ENCODE measurements at places on chromosomes 16 and 17.

GRCh38 chr17:2455956-2456355 is 55.1 kb upstream of the MNT start:
- DNase-seq, result no peak

- no peak for DNase-seq
Observed at GRCh38 chr16:67796099-67796718, 10.2 kb downstream of the RANBP10 start.

GRCh38 chr16:52227851-52228250 is 319.1 kb downstream of the TOX3 start:
- DNase-seq, result no peak

DNA sequence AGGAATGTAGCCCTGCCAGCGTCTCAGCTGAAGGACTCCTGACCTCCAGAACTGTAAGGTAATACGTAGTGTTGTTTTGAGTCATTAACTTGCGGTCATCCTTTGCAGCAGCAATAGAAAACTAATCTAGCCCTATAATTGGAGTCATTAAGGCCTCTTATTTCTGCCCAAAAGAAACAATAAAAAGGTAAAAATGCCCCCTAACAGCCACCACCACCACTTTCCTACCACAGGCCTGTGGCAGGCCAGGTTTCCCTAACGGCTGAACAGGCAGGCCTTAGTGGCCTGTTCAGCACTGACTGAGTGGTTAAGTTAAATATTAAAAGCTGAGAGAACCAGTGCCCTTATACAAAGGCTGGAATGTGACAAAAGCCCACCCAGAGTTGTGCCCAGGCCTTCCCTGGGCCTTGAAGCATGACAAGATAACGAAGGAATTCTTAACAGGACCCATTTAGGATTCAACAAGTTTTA is 286.5 kb upstream of the ERCC4 start:
- DNase-seq, result no peak

DNA sequence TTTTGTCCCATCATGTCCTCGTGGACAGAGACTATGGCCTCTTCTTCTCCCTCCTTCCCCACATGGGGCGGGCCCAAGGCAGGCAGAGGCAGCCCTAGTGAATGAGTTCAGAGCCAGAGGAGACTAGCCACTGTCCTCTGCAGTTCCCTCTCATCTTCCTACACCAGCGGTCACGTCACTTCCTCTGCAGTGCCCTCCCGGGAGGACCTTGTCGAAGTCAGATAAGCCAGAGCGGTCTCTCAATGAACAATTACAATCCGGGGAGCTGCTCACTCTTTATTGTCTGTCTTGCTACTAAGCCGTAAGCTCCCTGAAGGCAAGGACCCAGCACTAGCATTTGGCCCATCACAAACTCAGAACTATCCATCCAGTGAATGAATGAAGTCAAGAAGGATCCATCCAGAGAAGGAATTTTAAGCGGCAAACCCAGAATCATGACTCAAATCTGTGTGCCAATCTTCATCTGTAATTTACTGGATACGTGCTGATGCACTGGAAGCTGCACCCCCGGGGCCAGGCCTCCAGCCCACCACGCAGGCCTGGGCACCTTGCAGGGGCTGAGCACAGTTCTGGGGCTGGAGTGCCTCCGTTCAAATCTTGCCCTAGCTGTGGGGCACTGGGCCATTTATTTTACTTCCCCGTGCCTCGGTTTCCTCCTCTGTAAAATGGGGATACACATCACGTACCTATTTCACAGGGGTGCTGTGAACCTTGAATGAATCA is 18.1 kb downstream of the ZNF423 start:
- DNase-seq, result no peak

- DNase-seq, result no peak
Observed at GRCh38 chr17:38460082-38460715, 31.9 kb downstream of the ARHGAP23 start.

- DNase-seq, result no peak
Observed at GRCh38 chr16:50815382-50815781, 73.5 kb downstream of the CYLD start.

DNA sequence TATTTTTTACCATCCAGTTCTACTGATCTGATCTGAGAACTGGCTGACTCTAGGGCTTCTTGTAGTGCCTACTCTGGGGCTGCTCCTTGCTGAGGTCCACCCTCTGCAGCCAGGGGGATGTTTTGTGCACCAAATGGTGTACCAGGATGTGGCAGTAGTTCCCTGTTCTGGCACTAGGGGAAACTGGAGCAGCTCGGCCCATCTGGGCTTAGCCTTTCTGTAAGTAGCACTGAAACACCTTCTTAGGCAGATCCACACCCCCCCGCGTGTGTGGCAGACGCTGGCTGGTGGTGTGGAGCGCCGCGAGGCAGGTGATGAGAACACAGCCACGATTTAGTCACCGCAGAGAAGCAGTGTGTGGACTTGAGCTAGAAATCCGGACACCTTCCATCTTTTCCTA is 17.0 kb downstream of the DUSP14 start:
- DNase-seq, result peak; percentile 2

- no peak for DNase-seq
Observed at GRCh38 chr16:86093801-86094750, 195.1 kb downstream of the IRF8 start.

- DNase-seq, result no peak
Observed at GRCh38 chr16:22291020-22291419, 6.2 kb upstream of the POLR3E start.

DNA sequence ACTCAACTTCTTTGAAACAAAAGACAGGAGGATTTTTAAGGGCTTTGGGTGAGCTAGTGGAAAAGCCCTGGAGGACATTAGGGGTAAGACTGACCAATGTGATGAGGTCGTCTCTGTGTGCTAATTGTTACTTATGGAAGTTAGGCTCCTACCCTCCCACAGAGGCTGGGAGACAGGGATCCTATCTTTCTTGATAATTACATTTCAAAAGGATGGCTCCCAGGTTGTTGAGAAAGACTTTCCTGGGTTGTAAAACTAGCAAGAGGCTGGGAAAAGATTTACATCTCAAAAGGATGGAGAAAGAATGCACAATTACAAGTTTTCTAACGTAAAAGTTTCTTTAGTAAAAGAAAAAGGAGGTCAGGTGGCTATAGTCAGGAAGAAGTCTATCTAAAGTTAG is 605.8 kb upstream of the GOT2 start:
- no peak for DNase-seq

- no peak for DNase-seq
Observed at GRCh38 chr16:69932228-69932627, 18.9 kb upstream of the CLEC18A start.

GRCh38 chr17:81641825-81642489 is 5.0 kb downstream of the TSPAN10 start:
- no peak for DNase-seq

Measured in NCI-H1105 (cell line).